Transverse colon (tissue), 4 donors: ENCODE measurements at places on chromosomes 12 and 14. TPM values are rescaled to one million over a fixed set of nuclear protein-coding genes. Genes with fewer than 3 reads are reported as not detected.

DNA sequence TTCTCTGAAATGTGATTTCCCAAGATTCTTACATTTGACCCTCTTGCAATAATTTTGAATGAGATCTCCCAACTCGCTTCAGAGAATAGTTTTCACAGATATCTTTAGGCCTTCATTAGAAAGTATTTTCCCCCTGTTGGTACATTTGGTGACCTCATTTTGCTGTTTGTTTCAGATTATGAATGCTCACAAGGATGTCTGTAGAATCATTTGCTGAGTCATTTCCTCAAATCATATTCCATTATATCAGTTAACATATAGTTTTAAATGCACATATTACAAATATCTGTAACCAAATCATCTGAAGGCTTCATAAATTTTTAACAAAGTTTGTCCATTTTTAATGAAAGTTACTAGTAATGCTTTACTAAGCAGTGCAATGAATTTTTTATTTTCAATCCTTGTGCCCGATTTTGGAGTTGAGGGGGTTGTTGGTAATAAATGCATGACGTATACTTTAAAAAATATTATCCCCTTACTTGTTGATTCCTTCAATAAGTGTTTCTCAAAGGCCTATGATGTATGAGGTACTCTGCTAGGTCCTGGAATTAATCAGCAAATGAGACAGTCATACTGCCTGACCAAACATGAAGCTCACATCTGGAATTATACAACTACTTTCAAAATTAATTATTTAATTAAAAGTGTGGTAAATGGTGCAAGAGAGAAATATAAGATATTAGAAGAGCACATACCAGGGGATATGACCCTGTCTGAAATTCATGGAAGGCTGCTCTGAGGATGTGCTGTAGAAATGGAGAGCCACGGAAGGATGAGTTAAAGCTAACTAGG lies 126.9 kb upstream of the RAP1B start:
- DNase-seq: no peak

- peak; percentile 68 for DNase-seq
Measured at GRCh38 chr12:51827925-51828818, 20.3 kb downstream of the FIGNL2 start.

GRCh38 chr12:90299121-90299520 lies 590.5 kb upstream of the ATP2B1 start:
- no peak for DNase-seq

DNA sequence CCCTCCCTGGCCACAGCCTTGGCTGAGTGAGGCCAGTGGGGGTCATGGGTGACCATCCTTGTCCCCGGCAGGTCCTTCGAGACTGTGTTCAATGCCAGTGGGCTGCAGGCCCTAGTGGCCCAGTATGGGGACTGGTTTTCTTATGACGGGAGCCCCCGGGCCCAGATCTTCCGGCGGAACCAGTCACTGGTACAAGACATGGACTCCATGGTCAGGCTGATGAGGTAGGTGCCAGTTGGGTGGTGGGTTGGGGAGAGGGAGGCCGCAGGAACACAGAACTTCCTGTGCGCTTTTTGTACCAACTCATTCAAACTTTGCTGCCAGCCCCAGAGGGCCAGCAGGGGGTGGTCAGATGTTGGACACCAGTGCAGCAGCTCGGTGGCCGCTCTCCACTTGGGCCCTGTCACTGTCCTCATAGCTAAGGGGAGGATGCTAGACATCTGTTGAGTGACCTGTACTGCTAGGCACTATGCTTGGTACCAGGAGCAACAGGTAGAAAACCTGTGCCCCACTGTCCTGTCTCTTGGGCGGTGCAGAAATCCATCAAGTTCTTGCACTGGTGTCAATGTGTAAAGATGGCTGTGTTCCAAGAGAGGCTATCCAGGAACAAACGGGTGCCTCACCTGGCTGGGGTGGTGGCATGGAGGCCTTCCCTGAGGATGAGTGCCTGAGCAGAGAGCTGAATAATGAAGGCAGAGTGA lies 16.7 kb downstream of the SDS start:
- no peak for DNase-seq

DNA sequence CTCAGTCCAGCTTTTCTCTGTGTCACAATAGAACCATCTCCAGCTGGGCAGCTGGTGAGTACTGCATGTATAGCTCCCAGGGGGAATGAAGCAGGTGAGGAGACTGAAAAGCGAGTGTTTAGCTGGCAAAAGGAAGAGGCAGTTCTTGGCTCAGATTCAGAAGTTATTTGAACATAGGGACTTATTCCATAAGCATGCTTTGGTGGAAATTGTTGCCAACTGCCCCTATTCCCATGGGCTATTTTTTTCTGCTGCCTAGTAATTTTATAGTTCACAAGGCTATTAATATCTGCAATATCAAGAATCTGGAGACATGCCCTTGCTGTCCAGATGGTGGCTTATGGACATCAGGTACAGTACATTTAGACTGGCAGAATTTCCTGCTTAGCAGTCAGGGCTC lies 1112.7 kb downstream of the LRFN5 start:
- no peak for DNase-seq

- no peak for DNase-seq
Measured at GRCh38 chr12:121678716-121679300, 9.4 kb upstream of the MORN3 start.

DNA sequence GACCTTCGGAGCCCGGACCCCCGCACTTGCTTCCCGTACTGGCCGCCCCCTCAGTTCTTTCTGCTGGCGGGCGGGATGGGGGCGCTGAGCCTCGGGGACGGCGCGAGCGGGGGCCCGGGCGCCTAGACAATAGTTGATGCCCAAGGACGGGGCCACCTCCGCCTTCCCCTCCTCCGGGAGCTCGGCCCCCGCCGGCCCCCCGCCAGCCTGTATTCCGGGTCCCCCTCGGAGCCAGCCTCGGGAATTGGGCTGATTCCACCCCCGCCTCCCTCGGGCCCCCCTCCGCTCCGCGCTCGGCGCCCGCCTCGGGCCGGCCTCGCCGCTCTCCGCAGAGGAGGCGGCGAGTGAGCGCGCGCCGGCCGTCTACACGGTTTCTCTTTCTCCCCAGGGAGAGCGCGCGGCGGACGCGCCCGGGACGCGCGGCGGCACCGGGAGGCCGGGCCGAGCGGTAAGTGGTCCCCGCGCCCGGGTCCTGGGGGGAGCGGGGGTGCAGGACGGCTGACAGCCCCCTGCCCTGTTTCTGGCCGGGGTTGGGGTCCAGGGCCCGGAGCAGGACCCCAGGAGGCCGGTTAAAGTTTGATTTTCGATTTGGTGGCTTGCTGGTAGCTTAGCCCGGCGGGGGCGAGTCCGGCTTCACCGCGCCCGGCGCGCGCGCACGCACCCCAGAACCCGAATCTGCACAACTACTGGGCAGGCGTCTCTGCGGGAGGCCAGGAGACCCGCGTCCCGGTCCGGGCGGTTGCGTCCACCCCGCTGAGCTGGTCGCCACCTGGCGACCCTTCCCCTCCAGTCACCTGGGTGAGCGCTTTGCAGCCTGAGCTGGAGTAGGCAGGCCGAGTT lies 413.7 kb downstream of the PCNX1 start:
- DNase-seq: peak; percentile 67

GRCh38 chr12:96590970-96591369 lies 101.6 kb downstream of the CFAP54 start:
- no peak for DNase-seq

DNA sequence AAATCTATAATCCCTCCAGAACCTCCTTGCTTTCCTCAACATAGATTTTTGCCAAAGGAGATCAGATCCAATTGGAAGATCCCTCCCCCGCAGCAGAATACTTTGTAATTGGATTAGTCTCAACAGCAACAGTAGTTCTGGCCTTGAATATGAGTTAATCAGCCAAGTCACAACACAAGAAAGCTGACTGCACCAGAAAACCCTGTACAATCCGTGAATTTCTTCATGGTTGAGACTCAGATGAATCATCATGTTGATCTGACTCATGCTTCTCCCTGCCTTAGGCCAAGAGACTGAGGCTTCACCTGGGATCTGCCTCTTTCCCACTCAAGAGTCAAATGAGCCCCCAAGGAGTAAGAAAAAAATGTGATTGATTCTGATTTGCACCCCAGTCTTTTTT lies 3.0 kb upstream of the METTL17 start:
- DNase-seq: no peak

DNA sequence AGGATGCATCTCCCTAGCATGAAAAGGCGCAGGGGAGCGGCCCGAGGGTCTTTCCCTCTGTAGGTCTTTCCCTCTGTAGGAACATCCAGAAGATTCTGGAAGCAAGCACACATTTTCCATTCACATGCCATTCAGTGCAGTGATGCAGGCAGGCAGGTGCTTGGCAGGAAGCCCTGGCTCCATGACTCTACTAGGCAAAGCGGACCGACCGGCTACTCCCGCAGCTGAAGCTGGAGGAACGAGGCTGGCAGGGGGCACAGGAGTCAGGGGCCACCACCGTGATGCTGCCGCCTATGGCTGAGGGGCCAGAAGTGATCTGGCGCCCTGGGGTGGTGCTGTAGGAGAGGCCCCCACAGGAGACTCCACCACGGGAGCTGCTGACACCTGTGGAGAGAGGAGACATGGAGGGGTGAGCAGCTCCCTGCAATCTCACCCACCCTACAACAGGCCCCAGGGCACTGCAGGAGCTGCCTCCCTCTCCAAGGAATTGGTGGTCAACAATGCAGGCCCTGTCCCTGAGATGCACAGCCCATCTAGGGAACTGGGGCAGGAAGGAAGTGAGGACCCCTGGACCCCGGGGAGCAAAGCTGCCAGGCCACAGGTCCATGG lies 6.5 kb downstream of the KRT85 start:
- no peak for DNase-seq

GRCh38 chr12:119176267-119177055 lies 2.3 kb upstream of the HSPB8 start:
- peak; percentile 81 for DNase-seq

DNA sequence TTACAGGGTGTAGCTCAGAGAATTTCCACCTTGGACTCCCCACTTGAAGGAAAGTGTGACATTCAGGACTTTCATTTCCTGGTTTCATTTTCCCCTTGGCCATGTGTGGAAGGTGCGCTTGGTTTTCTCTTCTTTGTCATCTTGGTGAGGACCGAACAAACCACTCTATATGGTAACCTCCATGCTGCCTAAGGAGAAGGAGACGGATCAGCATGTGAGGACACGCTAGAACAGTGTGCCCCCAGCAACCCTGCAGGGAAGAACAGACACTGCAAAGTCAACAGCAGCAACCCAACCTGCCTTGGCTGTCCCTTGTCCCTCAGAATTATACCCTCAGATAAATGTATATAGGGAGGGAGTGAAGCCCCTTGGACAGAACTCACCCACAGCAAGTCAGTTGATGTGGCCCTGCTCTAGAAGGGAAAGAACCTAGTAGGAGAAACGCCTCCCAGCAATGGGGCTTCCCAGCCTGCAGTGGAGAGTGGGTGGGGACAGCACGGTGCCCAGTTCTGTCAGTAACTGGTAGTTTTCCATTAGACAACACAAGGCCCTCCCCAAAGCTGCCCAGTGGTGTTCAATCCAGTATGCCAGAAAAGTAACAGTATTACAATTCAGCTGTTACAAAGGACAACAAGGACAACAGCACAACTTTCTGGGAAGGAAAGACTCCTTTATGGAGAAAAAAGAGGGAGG lies 18.9 kb upstream of the COCH start:
- DNase-seq: no peak

DNA sequence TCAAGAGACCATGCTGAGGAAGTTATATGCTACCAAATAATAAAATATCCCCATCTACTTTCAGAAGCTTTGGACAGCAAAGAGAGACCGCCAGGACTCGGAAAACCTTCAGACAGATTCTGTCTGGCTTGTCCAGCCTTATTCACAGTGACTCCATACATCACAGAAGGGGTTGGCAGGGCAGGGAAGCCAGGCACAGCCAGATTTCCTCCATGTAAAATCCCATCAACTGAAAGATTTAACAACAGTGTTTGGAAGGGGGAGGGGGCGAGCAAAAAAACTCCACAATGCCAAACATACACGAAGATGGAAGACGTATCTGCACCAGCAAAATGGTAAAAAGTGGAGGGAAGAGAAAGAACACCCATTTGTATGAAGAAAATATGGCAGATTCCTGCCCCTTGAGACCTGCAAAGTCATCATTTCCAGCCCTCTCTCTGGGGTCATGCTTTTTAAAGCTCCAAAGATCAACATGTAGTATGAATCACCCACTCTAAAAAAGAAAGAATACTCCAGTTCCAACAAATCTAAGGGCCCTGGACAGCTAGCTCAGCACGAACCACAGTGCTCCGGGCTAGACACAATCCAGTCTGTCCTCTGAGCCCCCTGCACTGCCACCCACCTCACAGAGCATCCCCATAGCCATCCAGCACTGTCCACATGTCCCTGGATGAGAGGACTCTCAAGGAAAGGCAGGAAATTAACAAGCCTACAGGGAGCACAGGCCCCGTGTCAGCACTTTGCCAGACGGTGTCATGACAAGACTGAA lies 116.4 kb downstream of the DICER1 start:
- no peak for DNase-seq

DNA sequence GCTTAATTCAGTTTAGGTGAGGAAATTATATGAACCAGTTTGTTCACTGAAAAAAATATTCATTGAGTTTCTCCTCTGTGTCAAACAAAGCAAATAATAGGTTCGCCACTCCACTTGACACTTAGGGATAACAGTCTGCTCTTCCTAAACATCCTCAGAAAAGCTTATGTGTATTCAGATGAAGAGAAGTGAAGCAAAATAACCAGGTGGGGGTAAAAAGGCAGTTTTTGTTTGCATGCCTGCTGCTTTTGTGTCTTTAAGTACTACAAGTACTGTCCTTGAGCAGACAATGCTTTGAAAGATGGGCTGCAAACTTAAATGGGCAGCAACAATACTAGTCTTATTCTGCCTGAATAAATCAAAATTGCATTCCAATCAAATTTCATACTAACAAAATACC lies 910.7 kb upstream of the MDGA2 start:
- no peak for DNase-seq

GRCh38 chr12:3119756-3120601 lies 42.8 kb downstream of the TSPAN9 start:
- DNase-seq: no peak

DNA sequence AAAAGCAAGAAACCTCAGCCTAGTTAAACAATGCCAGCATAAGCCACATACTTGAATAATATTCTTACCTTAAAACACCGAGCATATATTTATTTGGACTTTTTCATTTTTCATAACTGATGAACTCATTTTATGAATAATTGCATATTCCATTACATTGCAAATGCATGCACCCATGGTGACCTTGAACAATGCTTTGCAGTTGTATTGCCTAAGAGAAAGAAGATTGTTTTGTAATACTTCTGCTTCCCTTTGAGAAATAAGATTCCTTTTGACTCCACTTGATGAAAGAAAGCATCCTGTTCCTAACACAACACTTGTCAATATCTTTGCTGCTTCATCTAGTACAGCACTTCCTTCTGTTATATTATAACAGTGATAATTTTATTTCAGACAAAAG lies 1182.2 kb downstream of the FLRT2 start:
- DNase-seq: no peak

NPFF gene
- not detected for total RNA-seq

SOAT2 gene
- total RNA-seq: not detected

GTF2A1 gene
- total RNA-seq: 22.7 TPM

POTEM gene
- total RNA-seq: not detected

TAS2R10 gene
- not detected for total RNA-seq

P2RX7 gene
- 3.2 TPM for total RNA-seq

SCNN1A gene
- 757 TPM for total RNA-seq

OAS2 gene
- total RNA-seq: 5.1 TPM
